ENCODE measurements at places on chromosomes 12 and 14.

DNA sequence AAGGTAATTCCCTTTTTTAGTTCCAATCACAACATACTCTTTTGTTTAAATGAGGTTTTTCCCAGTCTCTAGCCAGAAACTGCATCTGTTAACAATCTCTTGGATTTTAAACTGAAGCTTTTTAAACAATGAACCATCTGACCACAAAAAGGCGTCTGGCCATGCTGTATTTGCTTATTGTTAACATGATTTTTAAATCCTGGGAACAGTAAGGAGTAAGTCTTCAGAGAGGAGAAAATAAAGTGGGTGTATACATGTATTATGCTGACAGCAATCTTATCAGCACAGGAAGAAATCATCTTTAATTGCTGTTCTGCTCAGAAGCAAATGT is 106.2 kb downstream of the DAAM1 start:
- DNase-seq, result no peak

- no peak for DNase-seq
Observed at GRCh38 chr12:42370013-42370412, 44.0 kb downstream of the PPHLN1 start.

- DNase-seq, result no peak
Observed at GRCh38 chr12:11154400-11154925, 16.5 kb upstream of the SMIM10L1 start.

- no peak for DNase-seq
Observed at GRCh38 chr12:111171345-111171744, 197.6 kb downstream of the PHETA1 start.

GRCh38 chr12:92757597-92758121 is 54.9 kb downstream of the PLEKHG7 start:
- DNase-seq, result no peak
